A172 (cell line): ENCODE measurements at places on chromosomes 5 and 9. TPM values are rescaled to one million over a fixed set of nuclear protein-coding genes. Genes with fewer than 3 reads are reported as not detected.

GRCh38 chr9:130845901-130846481, 10.9 kb downstream of the ABL1 start:
- peak; percentile 22 for DNase-seq

Gene G3BP1
- total RNA-seq: 360 and 395 TPM in 2 replicates

DNA sequence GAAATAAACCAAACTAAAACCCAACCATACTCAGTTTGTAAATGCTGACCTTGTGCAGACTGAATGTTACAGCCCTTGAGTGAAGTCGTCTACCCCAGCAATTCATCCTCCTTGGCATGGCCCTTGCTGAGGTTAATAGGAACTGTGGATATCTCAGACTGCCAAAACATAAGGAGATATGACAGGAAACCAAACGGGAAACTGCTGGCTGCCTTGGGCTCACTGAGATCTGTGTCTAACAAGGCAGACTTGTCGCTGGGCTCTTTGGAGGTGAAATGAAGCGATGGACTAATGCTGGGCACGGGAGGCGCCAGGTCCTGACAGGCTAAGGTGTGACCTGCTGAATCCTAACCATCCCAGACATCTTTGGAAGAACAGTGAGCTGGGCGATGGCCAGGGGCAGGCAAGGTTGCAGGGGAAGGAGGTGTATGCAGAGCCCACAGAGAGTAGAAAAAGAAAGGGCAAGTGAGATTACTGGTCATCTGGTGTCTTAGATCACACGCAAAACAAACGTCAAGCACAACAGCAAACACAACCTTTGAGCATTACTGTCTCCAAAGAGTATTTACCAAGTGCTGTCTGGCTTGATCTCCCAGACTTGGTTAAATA, 44.6 kb upstream of the ALDH1A1 start:
- DNase-seq: no peak

DNA sequence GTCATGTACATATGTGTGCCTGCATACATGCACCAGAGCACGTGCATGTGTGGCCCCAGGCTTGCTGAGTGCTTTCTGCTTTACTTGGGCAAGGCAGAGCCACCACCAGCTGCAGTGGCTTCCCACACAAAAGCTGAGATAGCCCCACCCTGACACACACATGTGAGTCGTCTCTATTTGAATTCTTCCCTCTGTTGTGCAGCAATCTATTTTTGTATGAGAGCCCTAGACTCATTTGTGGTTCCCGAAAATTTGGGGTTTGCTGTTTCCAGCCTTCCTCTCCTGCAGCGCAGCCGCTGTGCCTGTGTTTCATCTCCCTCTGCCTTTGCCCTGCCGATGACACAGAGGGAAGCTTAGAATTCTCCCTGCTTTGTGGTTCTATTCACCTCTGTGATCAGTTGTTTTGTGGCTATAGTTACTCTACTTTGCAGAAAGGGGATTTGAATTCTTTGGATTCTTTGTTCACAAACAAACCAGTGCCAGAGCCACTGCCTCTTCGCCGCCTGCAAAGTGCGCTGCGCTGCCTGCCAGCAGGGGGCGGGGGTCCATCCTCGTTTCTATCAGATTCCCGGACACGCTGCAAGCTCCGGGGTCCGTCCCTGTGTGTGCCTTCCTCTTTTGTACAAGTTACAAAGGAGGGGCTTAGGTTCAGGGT, 95.8 kb upstream of the DAP start:
- peak; percentile 79 for DNase-seq

Gene INSYN2B
- total RNA-seq: 15.6 and 16.3 TPM in 2 replicates

GRCh38 chr9:130927995-130928900, 10.8 kb downstream of the FIBCD1 start:
- peak; percentile 65 for DNase-seq

DNA sequence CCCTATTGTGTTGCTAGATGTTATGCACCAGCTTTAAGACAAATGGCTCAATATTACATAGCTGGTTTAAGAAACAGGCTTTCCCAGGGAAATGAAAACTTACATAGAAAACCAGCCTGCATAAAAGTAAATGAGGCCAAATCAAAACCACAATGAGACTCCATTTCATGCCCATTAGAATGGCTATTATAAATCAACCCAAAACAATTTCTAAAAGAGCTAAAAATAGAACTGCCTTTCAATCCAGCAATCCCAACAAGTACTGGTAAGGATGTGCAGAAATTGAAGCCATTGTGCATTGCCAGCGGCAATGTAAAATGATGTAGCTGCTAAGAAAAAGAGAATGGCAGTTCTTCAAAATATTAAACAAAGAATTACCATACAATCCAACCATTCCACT, 1170.0 kb upstream of the CDH9 start:
- DNase-seq: no peak

GRCh38 chr9:126589349-126589748, 24.4 kb upstream of the LMX1B start:
- no peak for DNase-seq

- DNase-seq: no peak
Observed at GRCh38 chr5:58544195-58544594, 38.7 kb upstream of the RAB3C start.

GRCh38 chr5:132480893-132481595, 9.5 kb downstream of the IRF1 start:
- DNase-seq: no peak

DNA sequence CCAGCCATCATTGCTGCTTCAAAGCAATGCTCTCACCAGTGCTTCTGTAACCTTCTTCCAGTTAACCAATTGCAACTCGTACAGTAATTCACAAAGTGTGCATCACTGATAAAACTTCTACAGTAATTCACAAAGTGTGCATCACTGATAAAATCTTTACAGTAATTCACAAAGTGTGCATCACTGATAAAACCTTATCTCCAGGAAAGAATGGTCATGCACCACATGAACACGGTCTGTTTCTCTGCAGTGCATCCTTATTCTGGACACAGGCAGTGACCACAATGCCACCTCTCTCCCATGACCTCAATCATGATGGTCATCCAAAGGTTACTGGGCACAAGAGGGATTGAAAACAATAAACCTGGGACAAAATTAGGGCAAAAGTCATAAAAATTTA, 153.6 kb downstream of the TSSK1B start:
- no peak for DNase-seq

GRCh38 chr5:66080664-66081063, 63.4 kb upstream of the SREK1 start:
- no peak for DNase-seq

DNA sequence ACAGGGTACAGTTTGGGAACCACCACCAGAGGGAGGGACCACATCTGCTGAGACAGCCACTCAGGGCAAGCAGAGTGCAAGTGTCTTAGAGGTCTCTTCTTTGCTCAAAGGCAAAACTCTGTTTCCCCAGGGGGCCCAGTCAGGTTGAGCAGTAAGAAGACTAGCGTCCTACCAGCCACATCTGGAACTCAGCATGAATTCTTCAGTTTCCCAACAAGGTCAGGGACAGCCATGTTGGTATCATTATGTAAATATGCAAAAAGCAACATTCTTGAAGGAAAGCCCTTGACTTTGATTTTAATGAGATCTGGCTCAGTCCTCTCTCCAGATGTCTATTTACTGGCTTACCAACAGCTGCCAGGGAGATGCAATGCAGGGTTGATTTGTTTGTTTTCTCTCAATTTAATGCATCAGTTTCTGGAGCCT, 46.7 kb downstream of the TGFBI start:
- DNase-seq: no peak
